HAP-1 (cell line): ENCODE measurements at places on chromosomes 2 and 18.
A peak's percentile ranks its signal among the peaks of the same experiment; 100 is the strongest.

DNA sequence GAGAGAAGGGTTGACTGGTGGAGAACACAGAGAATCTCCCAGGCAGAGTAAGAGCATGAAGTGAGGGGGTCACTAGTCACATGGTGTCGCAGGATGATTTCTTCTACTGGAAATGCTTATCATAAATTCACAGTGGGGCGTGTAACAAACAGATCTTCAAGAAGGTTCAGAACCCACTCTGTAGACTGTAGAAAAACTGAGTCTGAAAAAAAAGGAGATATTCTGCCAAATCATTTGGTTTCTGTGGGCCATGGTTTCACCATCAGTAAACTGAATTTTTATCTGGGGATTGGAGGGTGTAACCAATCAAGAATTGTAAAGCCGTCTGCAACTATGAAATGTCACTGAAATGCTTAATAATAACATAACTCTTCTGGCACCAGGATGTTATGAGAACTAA, 15.0 kb downstream of the TPGS2 start:
- no peak for DNase-seq

DNA sequence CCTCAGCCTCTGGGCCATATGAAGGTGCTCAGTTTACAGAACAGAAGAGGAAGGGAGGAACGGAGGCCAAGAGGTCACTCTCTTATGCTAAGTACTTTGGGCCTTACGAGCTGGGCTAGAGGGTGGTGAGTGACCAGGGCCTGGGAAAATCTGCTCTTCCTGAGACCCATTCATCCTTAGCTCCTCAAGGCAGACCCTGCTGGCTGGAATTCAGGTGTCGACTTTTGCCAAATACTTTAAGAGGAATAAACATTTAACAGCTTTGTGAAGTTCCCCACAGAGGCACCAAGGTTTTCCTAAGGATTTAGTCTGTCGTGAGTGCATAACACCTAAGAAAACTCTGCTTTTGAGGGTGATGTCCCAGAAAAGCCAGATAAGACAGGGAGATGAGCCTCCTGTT, 129.7 kb upstream of the SIX2 start:
- no peak for DNase-seq

DNA sequence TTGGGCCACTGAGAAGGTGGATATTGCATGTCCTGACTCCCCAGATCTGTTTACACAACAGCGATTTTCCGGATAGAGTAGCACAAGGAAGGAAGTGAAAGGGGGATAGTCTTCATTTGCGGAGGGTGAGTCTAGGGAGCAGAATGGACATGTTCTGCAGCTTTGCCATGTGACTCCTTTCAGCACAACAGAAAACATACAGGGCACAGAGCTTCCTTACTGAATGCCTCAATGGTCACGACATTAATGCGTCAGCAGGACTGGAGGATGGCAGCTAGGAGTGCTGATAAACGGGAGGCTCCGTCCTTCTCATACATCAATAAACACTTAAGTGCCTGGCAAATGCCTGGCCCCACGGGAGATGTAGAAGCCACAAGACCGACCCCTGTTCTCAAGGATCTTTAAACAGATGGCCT, 163.0 kb downstream of the FAM210A start:
- DNase-seq, result no peak

- DNase-seq, result no peak
Measured at GRCh38 chr2:223519471-223519870, 82.7 kb downstream of the SCG2 start.

GRCh38 chr2:221482666-221483455, 89.2 kb downstream of the EPHA4 start:
- no peak for DNase-seq

DNA sequence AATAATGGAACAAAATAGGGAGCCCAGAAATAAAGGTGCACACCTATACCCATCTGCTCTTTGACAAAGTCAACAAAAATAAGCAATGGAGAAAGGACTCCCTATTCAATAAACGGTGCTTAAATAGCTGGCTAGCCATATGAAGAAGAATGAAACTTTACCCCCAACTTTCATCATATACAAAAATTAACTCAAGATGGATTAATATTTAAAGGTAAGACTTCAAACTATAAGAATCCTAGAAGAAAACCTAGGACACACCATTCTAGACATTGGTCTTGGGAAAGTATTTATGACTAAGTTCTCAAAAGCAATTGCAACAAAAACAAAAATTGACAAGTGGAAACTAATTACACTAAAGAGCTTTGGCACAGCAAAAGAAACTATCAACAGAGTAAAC, 139.1 kb downstream of the DNAH7 start:
- no peak for DNase-seq

DNA sequence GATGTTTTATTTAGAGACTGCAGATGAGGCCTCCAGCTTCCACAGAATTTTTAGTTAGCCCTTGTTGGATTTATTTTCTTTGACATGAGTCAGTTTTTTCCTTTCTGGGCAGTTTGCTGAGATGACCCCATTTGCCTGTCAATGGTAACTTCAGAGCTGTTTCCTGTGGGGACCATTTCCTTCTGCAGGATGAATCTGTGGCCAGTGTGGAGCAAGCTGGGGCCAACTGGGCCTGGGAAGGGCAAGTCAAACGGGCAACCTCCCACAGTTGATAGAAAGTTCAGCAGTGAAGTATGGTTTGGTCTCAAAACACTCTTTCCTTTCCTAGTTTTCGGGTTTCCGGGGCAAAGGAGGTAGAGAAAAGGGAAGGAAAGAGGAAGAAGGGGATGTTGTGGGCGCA, 291.4 kb upstream of the NRP2 start:
- DNase-seq, result no peak

GRCh38 chr2:81007104-81007503, 702.6 kb upstream of the LRRTM1 start:
- no peak for DNase-seq

DNA sequence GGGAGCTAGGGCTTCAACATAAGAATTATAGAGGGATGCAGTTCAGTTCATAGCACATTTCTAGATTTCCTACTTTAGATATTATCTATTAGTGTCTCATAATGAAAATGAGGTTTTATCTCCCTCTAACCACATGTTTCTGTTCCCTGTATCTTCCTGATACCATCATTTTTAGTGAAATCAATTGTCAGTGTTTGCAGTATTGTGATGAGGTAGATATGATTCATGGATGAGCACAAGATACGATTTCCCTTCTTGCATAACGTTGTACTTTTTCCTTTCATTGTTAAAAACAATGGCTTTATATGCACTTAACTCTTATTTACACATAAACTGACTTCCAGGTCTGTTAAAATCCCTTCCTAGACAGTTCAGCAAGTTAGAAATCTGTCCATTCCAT, 211.4 kb downstream of the ZBTB7C start:
- DNase-seq, result no peak

- no peak for DNase-seq
Measured at GRCh38 chr2:190507135-190507534, 27.4 kb downstream of the NEMP2 start.

DNA sequence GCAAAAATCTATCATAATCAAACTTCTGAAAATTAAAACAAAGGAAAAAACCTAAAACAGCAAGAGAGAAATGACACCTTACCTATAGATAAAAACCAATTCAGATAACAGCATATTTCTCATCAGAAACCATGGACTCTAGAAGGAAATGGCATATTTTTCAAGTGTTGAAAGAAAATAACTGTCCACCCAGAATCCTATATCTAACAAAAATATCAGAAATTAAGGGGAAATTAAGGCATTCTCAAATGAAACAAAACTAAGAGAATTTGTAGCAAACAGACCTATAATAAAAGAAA, 257.2 kb downstream of the ANAPC1 start:
- DNase-seq, result no peak

GRCh38 chr2:73999881-74000597, 15.3 kb downstream of the TET3 start:
- DNase-seq, result no peak

GRCh38 chr18:79944126-79944731, 7.2 kb downstream of the SLC66A2 start:
- DNase-seq, result no peak

- no peak for DNase-seq
Measured at GRCh38 chr2:223930103-223930976, 14.8 kb downstream of the WDFY1 start.

DNA sequence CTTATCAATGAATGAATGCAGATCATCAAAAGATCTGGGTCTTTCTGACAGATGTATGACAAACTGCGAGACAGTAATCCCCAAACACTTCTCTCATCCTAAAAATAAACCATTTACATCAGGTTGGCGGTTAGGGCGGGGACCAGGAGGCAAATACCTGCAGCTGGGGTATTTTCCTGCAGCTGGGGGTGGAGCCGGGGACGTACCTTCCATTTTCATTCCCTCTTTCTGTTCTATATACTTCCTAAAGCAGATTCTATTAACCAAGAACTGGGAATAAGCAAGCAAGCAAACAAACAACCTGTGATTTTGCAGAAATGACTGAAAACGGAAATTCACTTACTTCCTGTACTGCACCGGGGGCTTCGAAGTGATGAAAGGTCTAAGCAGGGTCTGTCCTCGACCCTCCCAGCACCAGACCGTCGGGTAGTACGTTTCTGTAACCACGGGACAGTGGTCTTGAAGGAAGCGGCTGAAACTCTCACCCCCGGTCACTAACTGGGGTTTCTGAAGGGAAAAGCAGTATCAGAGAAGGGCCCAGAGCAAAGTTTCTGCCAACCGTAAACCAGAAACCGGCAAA, 1.2 kb downstream of the ABHD3 start:
- DNase-seq, result peak; percentile 21

DNA sequence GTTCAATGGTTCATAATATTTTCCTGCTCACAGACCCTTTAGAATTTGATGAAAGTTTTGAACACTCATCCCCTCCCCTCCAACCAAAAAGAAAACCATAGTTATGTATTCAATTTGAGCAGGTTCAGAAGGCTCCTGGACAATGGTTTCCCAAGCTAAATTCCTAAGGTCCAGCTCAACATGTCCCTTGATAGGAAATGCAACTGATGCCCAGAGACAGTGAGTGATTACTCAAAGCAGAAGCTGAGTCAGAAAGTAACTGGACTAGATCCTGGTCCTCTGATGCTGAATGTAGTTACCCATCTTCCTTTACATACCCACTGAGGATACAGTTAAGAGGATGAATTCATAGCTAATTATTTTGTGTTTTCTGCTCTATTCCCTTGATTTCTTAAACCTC, 218.9 kb upstream of the NCKAP5 start:
- no peak for DNase-seq

DNA sequence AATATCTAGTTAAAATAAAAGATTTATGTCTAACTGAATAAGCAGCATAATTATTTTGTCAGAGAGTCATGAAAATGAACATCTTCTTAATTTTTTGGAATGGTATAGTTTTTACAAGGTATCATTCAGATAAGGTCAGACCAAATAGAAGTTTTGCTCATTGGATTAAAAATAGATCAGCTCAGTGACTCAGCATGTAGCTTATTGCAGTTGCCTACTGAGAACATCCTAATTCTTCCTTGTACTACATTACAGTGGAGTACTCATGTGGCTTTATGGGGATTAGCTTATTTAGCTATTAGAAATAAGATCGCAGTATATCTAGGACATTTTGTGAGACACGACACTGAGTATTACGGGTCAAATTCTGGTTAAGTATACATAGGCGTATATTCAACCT, 38.2 kb upstream of the PPM1B start:
- DNase-seq, result no peak

- peak; percentile 84 for DNase-seq
Measured at GRCh38 chr2:236180831-236181453, 12.8 kb upstream of the GBX2 start.

DNA sequence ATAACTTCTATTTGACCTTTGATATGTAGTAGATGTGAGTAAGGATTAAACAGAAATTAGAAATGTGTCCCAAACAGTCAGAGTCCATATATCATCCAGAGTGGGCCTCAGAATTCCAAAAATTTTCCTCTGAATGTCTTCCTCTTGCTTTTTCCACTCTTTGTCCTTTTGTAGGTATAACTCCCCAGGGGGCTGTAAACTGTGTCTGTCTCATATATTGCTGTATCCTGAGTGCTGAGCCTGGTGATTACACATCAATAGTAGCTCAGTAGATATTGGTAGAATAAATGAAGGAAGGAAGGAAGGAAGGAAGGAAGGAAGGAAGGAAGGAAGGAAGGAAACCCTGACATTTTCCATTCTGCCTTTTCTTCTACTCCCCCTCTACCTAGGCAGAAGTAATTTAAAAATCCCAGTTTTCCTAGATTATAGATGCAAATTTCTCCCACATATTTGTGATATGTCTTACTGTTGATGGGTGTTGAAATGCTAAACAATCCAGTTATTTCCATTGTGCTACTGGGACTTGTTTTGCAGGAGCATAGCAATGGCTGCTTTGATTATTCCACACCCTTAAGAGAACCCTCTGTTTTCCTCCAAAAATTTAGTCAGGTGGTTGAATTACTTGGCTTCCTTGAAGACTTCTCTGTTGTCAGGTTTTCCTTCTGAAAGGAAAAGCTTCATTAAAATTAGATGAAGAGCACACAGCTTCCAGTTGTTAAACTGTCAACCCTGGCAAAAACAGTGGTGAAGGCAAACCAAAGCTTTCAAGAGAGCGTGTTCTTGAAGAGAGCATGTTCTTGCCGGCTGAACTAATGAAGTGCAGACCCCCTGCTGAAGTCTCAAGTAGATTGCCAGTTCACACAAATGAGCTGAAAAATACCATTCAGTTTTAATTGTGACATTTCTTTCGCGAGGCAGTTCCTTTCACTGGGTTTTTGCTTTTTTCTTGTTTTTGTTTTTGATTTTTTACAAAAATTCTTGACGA, 147.8 kb downstream of the KCNE4 start:
- no peak for DNase-seq
